CD4-positive, alpha-beta T cell treated with Interleukin-4 for 4 hours (primary cell): ENCODE measurements at places on chromosomes 2 and 18.

DNA sequence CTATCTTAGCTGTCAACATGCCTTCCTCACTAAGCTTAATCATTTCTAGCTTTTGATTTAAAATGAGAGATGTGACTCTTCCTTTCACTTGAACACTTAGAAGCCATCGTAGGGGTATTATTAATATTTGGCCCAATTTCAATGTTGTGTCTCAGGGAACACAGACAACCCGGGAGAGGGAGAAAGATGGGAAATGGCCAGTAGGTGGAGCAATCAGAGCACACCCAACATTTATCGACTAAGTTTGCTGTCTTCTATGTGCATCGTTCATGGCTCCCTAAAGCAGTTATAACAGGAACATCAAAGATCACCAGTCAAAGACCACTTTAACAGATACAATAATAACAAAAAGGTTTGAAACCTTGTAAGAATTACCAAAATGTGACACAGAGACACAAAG is 110.2 kb downstream of the OLA1 start:
- no peak for DNase-seq

GRCh38 chr18:75777630-75778029 is 350.1 kb upstream of the SMIM21 start:
- no peak for DNase-seq

GRCh38 chr18:5542515-5543035 is 1.2 kb downstream of the EPB41L3 start:
- DNase-seq = no peak

DNA sequence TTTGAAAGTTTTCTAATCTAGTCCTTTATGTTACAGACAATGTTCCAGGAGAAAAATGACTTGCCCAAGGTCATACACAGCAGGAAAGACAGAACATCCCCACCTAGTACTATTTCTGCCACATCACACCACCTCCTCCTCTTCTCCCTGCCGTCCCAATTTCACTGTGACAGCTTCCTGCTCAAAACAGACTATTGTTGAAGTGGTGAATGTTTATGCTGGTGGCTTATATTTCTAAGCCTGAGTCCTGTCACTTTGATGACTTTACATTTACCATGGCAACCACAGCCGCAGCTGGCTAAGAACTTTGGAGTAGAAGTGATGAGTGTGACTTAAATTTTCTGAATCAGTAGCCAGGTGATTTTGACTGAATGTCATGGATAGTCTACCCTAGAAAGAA is 10.0 kb downstream of the GALNT5 start:
- no peak for DNase-seq

DNA sequence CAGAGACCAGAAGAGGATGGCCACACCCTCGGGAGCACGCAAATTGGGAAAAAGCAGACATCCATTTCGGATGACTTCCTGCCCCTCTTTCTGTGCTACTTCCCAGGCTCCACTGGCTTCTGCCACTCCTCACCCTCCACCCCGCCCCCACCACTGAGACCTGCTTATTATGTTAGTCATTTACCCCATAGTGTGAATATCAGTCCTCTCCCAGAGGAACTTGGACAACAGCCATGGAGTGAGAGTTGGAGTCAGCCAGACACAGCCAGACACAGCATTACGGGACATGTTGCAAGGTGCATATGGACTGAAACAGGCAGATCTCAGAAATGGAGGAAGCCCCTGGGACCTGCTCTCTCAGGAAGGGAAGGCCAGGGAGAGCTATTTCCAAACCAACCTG is 51.8 kb downstream of the CTIF start:
- DNase-seq = no peak

GRCh38 chr2:10901160-10901939 is 10.4 kb upstream of the KCNF1 start:
- DNase-seq = no peak

DNA sequence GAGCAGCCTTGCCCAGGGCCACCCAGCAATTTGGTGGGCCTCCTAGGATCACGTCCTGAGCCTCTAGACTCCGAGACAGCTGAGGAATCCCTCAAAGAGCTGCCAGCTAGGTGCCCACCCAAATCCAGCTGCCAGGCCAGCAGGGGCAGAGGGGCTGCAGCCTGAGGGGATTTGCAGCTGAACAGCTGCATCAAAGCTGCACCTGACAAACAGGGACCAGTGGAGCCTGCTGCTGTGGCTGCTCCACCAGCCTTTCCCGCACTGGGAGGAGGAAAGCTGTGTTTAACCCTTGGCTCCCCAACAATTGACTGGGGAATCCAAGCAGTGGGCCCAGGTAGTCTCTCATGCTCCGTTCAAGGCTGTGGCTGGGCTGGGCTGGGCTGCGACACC is 8.2 kb downstream of the ADRA2B start:
- no peak for DNase-seq

GRCh38 chr18:80200171-80200931 is 47.0 kb downstream of the PARD6G start:
- DNase-seq = no peak

- DNase-seq = no peak
These were observed 112.0 kb upstream of the RMDN2 start for GRCh38 chr2:37812941-37813730.

- no peak for DNase-seq
These were observed 365.8 kb upstream of the MYT1L start for GRCh38 chr2:2696733-2697455.

- no peak for DNase-seq
These were observed 37.8 kb downstream of the RDH14 start for GRCh38 chr2:18522484-18523146.

DNA sequence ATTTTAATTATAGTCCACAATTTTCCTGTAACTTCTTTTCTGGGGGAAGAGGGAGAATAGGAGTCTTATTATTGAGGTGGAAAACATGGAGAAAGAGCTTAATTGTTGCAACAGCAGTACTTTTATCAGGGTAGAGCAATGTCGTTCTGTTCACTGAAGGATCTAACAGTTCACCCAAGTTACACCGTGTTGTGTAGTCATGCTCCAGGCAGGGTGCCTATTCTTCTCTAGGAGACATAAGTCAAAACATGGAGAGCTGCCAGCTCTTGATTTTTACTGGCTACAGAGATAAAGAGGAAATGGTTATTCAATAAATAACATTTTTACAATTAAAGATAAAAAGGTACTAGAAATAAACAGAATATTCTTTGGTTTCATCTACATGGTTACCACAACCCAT is 594.3 kb upstream of the NETO1 start:
- no peak for DNase-seq

DNA sequence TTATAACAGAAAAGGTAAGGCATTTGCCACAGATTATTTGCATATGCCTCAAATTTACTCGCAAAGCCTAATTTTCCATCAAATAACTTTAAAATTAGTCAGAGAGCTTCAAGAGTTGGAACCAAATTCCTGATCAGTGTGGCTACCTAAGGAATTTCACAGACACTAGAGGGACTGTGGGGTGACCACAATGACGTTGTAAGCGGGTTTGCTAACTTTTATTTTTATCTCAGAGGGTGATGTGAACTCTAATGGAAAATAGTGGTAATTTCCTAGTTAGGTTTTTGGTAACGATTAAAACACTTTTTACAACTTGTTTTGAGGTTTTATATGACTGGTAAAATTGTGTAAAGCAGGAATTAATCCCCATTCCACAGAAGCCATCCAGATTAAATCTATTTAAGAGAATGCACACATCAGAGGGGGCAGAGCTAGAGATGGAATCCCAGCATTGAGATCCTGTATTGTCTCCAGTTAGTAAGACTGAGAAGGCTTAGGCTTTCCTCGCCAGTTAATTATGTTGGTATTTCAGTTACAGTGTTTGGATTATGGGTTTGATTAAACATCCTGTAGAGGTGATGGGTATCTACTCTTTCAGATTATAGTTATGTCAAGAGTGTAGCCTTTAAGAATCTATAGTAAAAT is 129.0 kb downstream of the GPD2 start:
- no peak for DNase-seq

DNA sequence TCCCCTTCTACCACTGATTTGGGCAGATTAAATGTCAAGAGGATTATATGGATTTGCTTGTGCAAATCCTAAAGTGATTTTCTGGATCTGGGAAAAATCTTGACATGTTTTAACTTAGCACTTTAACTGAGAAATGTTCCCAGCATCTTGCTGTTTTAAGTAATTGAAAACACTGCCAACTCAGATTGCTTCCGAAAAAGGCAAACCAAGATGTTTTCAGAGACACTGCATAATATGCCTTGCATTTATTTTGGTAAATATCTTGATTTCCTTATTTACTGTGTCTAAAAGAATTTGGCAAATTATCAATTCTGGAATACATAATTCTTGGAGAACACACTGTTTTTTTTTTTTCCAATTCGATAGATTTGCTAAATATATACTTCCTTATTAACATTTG is 385.0 kb upstream of the FAM98A start:
- no peak for DNase-seq

- DNase-seq = no peak
These were observed 28.1 kb downstream of the TCF7L1 start for GRCh38 chr2:85160966-85161960.

DNA sequence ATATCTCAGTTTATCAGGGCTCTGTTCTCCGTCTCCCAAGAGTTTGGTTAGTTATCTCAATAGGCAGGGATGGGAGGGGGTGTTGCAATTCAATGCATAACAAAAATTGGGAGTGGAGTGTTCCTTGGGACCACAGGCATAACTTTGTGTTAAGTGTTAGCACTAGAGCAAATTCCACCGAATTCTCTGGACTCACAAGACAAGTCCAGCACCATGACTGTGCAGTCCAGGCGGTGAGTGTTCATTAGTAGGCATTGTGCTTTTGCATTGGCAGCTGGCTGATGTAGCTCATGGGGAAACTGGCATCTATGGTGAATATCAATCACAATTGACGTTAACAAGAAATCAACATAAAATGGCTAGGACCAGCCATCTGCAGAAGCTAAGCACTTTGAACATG is 79.0 kb upstream of the CABLES1 start:
- no peak for DNase-seq

DNA sequence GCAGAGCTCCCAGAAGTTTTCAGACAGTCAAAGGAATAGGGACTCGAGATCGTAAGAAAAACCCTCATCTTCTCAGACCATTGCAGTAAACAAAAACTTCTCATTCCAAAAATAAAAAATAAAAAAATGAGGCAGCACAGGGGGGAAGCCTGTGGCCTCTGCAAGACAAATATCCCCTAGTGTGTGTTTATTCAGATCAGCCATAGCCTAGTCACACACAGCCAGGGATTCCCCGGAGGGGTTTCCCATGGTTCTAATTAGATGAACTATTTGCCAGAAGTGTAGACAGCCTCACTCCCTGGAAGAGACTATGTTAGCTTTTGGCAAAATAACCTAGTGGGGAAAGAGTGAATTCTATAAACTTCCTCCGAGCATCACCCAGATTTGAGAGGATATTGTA is 122.9 kb upstream of the KLF7 start:
- DNase-seq = no peak

DNA sequence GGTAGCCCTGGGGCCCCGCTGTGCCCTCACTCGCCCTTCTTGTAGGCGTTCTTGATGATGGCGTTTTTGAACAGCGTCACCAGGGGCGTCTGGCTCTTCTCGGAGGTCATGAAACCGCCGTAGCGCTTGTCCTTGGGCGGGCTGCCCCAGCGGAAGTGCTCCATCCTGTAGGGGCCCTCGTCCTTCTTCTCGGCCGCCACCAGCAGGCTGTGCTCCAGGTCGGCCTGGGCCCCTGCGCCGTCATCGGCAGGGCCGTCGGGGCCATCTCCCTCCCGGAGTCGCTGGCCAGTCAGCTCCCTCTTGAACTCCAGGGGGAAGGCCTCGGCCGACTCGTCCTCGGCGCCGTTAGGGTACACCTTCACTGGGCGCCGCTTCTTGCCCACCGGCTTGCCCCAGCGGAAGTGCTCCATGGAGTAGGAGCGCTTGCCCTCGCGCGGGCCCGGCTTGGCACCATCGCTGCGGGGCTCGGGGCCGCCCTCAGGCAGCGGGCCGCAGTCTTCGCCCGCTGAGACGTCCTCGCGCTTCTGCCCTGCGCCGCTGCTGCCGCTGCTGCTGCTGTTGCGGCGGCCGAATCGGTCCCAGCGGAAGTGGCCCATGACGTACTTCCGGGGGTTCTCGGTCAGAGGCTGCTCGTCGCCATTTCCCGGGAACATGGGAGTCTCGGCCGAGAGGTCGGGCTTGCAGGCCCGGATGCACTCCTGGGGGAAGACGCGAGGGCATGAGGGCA is 7.2 kb downstream of the POMC start:
- peak; percentile 77 for DNase-seq

GRCh38 chr2:239150125-239151011 is 250.5 kb downstream of the HDAC4 start:
- peak; percentile 58 for DNase-seq

DNA sequence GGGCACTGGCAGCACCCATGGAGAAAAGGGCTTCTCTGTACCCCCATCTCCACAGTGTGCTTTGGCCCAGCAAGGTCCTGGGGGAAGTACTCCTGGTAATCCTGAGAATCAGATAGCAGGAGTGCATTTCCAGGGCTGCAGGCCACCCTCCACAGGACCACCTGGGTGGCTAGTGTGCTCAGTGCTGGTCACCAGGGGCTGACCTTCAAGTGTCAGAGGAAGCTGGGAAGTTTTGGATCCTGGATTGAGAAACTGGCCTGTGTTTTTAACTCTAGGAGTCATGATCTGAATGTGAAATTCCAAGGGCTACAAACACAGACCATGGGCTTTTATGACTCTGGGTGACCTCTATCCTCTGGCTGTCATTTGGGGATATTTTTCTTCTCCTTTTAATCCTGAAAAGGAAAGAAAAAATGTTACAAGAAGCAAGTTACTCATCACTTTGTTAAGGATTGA is 9.3 kb downstream of the RHOB start:
- no peak for DNase-seq

- DNase-seq = no peak
These were observed 47.4 kb downstream of the PSMG2 start for GRCh38 chr18:12750076-12750714.

- DNase-seq = no peak
These were observed 225.4 kb upstream of the SIX3 start for GRCh38 chr2:44716131-44716530.

- no peak for DNase-seq
These were observed 43.8 kb upstream of the SERTAD2 start for GRCh38 chr2:64697297-64698176.

DNA sequence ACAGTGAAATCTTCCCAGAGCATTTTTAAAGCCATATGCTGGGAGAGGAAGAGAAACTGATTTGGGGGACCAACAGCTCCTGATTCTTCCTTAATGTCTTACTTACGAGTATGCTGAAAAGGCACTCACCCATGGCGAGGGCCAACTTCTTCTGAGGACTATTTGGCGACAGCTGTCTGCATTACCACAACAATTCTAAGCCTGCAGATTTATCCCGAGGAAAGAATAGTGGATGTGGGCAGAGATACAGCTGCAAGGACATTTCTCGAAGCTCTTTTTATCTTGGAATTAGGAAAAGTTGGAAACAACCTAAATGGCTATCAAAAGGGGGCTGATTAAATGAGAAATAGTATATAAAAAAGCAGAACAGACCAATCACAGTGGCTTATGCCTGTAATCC is 40.3 kb upstream of the FHL2 start:
- DNase-seq = no peak

- no peak for DNase-seq
These were observed 3.4 kb upstream of the DNAJC5G start for GRCh38 chr2:27271631-27272340.

- no peak for DNase-seq
These were observed 118.0 kb upstream of the MSTN start for GRCh38 chr2:190180313-190181122.
